ENCODE measurements at places on chromosomes 16 and 17.

- DNase-seq = peak; percentile 45
Measured at GRCh38 chr17:4947411-4948165, 742 bp downstream of the PFN1 start.

DNA sequence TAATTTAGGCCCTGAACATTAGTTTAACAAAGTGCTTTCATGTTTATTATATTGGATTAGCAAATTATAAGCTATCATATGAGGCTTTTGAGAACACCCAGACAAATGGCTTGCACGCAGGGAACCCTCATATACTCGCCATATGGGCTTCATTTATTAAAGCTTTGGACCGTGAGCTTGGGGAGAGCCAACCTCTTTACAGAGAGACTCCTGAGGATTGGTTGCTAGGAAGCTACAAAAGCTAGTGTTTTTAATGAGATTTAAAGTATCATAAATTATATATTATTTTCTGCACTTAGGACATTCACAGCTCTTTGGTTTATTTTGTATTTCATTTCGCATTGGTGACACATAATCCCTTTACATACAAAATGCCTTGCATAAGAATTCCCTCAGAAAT lies 193.8 kb upstream of the TOX3 start:
- no peak for DNase-seq

DNA sequence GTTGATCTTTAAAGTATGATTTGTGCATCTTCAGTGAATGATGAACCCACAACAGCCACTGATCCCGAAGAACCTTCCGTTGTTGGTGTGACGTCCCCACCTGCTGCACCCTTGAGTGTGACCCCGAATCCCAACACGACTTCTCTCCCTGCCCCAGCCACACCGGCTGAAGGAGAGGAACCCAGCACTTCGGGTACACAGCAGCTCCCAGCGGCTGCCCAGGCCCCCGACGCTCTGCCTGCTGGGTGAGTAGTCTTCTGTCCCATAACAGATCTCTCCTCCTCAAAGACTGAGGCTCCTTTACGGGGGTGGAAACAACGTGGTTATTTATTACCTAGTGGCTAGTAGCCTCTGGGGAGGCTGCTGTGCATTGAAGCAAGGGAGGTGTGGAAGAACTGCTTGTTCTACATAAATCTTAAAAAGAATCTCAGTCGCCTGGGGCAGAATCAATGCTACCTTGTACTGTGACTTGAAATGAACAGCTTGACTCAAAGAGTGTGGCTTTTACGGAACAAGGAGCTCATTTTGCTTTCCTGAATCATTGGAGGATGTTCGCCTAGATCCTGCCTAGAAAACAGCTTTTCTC lies 63.0 kb upstream of the CLEC18A start:
- no peak for DNase-seq

GRCh38 chr17:57104461-57105175 lies 19.6 kb downstream of the AKAP1 start:
- DNase-seq = no peak

DNA sequence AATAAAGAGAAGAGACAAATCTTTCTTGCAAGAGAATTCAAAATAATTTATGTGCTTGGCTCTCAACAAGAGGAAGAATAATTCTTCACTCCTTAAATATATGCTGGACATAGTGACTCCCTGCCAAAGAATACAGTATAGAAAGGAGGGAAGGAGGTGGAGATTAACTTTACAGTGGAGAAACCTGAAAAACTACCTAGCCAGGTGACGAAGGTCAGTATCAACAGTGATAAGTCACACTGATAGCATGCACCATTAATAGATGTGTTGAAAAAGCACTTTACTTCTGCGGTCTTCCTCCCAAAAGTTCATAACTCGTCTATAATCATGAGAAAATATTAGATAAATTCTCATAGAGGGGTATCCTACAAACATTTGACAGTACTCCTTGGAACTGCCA lies 21.4 kb downstream of the CBLN1 start:
- DNase-seq = no peak

- no peak for DNase-seq
Measured at GRCh38 chr16:50495673-50496072, 52.5 kb upstream of the NKD1 start.

DNA sequence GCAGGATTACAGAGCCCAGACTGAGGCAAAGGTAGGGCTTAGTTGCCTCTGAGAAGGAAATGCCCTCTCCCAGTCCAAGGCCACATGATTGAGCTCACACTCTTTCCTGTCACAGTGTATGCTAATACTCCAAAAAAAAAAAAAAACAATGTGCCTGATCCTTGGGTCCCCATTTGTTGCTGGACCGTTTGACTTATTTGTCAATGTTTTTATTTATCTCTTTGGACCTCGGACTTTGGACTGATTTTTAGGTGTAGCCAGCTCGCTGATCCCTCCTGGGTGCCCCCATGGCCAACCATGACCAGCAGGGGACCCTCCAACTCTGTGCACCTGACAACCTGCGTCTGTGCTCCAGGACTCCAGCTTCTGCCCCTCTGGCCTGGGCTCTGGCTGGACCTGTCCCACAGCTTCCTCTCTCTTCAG lies 622 bp upstream of the CCL16 start:
- DNase-seq = no peak

- peak; percentile 44 for DNase-seq
Measured at GRCh38 chr16:55035029-55035428, 104.4 kb downstream of the IRX5 start.

- no peak for DNase-seq
Measured at GRCh38 chr16:50950955-50951354, 200.1 kb downstream of the SALL1 start.

DNA sequence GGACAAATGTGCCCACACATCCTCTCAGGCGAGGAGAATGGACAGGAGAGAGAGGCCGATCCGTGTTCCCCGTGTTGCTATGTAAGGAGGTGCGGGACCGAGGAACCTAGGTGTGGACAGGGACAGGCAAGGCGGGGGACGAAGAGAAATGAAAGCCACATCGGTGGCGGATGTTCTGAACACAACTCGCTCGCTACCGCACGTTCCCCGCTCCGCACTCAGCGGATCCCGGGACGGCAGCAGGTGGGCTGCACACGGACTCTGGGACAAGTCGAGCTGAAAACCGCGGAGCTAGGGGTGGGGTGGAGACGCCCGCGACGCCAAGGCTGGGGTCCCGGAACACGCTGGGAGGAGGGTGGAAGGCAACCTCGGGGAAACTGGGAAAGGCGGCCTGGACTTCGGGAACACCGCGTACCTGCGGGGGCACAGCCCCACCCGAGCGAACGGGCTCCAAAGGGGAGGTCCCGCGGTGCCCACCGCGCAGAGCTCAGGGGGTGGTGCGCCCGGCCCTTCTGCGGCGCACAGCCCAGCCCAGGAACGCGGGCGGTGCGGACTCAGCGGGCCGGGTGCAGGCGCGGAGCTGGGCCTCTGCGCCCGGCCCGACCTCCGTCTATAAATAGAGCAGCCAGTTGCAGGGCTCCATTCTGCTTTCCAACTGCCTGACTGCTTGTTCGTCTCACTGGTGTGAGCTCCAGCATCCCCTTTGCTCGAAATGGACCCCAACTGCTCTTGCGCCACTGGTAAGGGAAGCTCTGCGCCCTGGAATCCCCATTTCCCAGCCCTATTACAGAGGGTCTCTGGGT lies at the start of gene MT1E:
Gene MT1E (plus strand): TSS at position 642 of the 803 bp plus-strand sequence. CDS start 71 bp downstream, at position 713.
- DNase-seq = no peak

- no peak for DNase-seq
Measured at GRCh38 chr16:53971616-53972015, 267.7 kb downstream of the FTO start.

DNA sequence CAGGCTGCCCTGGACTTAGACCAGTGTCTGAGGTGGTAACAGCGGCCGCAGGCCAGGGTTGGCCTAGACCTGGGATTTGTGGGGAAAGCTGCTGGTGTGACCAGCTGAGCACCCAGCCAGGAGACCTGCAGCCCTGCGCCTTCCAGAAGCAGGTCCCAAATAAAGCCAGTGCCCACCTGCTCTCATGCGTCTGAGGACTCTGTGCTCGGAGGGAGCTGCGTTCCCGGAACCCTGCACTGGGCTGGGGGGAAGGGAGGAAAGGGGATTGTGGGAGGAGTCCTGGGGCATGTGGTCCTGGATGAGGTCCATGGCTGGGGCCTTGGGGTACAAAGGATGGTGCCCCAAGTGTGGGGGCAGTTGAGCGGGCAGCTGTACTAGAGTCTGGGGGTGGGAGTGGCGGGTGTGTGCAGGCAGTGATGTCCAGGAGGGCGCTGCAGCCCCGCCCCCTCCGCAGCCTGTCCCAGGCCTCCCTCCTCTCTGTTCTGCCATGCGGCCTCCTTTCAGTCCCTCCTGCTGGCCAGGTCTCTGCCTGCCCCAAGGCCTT lies 1.8 kb upstream of the NECAB2 start:
- DNase-seq = no peak

DNA sequence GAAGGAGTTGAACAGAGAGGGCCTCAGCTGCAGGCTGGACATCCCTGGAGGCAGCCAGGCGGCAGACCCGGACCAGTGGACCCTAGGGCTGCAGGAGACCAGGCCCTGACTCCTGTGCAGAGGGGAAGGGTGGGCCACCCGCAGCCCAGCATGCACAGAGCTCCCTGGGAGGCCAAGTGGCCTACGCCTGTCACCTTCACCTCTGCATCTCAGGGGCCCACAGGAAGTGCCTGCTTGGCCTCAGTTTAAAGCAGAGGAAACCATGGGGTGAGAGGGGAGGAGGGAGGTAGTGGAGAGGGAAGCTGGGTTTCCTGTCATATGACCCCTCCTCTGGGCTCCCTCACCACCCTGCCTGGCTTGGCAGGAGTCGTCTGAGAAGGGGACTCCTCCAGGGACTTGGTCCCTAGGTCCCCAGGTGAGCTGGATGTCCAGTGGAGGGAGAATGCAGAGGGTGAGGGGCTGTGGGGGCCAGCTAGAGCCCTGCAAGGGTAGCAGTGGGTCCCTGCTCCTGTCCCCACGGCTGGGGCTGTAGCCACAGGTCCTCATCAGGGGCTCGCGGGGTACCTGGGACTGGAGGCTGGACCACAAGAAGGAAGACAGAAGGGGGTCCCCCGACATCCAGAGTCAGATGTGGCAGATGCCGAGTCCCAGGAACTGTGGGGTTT lies at the start of gene TMC8:
Gene TMC8 (plus strand): TSS at position 335 of the 665 bp plus-strand sequence. CDS start 818 bp downstream, outside the sequence.
- DNase-seq = no peak

GRCh38 chr17:68257934-68258333 lies 10.1 kb downstream of the AMZ2 start:
- DNase-seq = no peak

GRCh38 chr17:58913552-58913951 lies 157.9 kb downstream of the PPM1E start:
- DNase-seq = no peak

GRCh38 chr16:4372578-4373355 lies 1.1 kb downstream of the VASN start:
- peak; percentile 50 for DNase-seq

GRCh38 chr16:19481296-19481695 lies 40.6 kb downstream of the GDE1 start:
- DNase-seq = no peak

- DNase-seq = no peak
Measured at GRCh38 chr16:85347213-85347591, 234.9 kb upstream of the CIBAR2 start.

DNA sequence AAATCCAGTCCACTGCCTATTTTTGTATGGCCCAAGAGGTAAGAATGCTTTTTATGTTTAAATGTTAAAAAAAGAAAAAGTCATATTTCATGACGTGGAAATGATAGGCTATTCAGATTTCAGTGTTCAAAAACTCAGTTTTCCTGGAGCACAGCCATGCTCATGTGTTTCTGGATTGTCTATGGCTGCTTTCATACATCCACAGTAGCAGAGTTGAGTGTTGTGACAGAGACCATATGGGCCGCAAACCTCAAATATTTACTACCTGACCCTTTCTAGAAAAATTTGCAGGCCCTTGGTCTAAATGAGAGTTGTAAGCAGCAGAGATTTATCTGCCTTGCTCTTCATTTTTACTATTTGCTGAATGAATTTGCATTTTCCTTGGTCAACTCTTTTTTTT lies 264.1 kb downstream of the CBLN1 start:
- DNase-seq = no peak

- peak; percentile 5 for DNase-seq
Measured at GRCh38 chr16:57092786-57093411, 516 bp downstream of the CPNE2 start.

GRCh38 chr16:2365397-2366294 lies 25.1 kb upstream of the ABCA3 start:
- no peak for DNase-seq

GRCh38 chr16:4019371-4019791 lies 96.9 kb downstream of the ADCY9 start:
- no peak for DNase-seq

DNA sequence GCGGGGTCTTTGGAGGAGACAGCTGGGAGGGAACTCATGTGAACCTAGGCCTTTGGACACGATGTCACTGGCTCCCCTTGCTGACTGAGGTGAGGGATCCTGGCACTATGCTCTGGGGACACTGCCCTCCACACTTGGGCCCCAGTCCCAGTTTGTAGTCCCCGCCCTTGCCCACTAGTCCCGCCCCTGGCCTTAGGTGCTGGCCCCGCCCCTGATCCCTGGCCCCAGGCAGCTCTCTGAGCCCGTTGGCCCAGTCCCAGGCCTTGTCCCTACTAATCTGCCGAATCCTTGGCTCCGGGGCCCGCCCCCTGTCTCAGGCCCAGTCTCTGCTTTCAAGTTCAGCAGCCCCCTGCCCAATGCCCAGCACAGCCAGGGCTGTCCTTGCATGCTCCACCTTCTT lies 61.0 kb downstream of the SMPD3 start:
- DNase-seq = no peak

GRCh38 chr17:64255764-64256163 lies 7.3 kb downstream of the TEX2 start:
- DNase-seq = no peak

- DNase-seq = no peak
Measured at GRCh38 chr17:64061178-64061898, 40.9 kb upstream of the ICAM2 start.

Data from NCI-H1105 treated with DMSO at 0.1 percent for 48 hours (cell line).